Fibroblast of skin of right biceps (primary cell): ENCODE measurements at places on chromosomes 6 and 20.

- DNase-seq, result no peak
Measured at GRCh38 chr6:20976391-20976918, 442.2 kb downstream of the CDKAL1 start.

DNA sequence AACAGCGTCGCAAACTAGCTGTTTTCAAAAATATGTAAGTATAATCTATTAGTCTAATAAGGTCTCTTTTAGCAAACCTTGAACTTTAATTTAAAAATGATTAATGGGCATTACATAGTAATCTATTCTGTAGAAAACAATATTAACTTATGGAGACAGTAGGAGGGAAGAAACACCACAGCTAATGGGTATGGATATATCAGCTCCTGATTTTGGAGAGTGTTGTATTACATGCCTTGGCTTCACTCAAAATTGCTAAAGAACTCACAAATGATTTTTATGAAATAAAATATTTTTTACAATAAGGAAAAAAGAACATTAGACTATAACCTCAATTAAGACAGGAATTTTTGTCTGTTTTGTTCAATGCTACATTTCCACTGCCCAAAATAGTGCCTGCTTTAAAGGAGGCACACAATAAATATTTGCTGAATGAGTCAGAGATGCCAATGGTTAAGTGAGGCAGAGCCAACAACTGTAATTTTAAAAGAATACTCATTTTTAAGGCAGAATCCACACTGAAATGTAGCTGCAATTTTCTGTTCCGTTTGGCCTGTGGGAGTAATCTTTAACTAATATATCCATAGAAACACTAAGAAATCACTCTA is 15.7 kb downstream of the ATG5 start:
- DNase-seq, result peak; percentile 49

GRCh38 chr6:149566410-149567193 is 427 bp downstream of the GINM1 start:
- peak; percentile 28 for DNase-seq

DNA sequence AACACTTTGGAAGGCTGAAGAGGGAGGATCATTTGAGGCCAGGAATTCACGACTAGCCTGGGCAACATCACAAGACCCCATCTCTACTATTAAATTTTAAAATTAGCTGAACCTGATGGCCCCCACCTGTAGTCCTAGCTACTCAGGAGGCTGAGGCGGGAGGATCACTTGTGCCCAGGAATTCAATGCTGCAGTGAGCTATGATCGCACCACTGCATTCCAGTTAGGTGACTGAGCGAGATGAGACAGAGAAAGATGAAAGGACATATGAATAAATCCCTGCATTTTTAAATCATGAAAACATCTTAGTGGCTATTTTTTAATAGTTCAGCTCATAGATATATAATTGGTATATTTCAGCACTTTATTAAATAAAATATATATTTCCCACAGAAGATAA is 93.8 kb downstream of the GPR63 start:
- peak; percentile 2 for DNase-seq

DNA sequence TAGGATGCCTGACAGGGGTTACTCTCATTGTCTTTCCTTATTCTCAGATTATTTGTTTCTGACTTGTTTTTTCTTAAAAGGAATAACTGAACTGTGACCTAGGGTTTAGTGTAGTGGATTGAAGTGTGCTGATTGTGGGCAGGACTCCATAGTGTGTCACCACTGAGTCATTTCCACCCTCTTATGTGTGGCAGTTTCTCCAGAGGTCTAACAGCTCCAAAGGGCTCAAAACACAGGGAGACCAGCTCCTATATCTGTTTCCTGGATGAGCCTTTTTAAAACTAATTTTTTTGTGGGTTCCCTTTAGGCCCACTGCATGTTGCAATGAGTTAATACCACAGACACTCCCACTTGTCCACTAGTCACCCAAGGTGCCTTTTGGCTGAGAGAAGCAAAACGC is 951.1 kb upstream of the ADGRB3 start:
- DNase-seq, result peak; percentile 69

DNA sequence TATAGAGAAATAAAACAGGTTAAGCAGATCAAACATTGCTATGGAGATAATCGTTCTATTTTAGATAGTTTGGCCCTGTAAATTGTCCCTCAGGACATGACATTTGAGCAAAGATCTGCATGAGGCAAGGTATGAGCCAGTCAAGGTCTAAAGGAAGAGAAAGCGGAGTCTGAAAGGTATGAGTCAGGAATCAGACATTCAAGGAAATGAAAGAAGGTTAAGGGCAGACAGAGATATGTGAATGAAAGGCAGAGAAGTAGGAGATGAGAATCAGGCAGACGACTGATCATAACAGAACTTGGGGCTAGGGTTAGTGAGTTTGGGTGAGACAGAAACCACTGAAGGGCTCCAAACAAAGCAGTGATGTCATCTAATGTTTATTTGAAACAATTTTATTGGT is 775.8 kb downstream of the MAFB start:
- peak; percentile 24 for DNase-seq

- DNase-seq, result peak; percentile 66
Measured at GRCh38 chr6:31558631-31559500, 11.5 kb downstream of the NFKBIL1 start.

GRCh38 chr6:139029470-139030227 is 1.1 kb downstream of the ABRACL start:
- DNase-seq, result peak; percentile 30

DNA sequence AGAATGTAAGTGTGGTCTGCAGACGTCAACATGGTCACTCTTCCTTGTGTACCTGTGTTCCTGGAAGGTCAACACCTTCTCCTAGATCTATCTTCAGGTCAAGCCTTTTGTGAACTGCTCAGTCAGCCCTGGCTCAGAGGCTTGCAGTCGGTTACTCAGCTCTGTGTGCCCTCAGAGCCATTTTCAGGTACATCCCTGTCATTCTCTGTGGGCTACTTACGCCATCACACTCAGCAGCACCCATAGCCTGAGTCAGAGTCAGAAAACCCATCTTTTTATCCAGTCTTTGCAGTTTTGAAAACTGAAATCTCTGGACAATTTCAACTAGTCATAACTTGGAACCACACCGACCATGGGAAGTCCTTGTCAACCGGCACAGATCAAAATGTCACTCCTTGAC is 35.3 kb downstream of the TGM3 start:
- DNase-seq, result no peak

GRCh38 chr6:135951169-135951568 is 99.7 kb downstream of the PDE7B start:
- DNase-seq, result no peak

DNA sequence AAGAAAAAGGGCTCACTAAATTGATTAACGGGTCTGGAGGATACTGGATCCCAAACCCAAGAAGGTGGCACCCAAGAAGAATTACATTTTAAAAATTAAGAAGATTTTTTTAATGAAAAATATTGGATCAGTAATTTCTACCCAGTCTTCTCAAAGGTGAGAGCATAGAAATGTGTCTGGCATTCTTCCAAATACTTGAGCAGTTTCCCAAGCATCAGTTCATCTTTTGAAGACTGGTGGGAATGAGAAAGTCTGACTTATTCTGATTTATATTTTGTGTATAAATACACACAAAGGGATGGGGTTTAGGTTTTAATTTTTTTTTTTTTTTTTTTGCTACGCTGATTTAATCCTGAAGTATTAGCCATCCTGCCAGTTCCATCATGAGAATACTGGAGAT is 3.3 kb downstream of the MGME1 start:
- no peak for DNase-seq

DNA sequence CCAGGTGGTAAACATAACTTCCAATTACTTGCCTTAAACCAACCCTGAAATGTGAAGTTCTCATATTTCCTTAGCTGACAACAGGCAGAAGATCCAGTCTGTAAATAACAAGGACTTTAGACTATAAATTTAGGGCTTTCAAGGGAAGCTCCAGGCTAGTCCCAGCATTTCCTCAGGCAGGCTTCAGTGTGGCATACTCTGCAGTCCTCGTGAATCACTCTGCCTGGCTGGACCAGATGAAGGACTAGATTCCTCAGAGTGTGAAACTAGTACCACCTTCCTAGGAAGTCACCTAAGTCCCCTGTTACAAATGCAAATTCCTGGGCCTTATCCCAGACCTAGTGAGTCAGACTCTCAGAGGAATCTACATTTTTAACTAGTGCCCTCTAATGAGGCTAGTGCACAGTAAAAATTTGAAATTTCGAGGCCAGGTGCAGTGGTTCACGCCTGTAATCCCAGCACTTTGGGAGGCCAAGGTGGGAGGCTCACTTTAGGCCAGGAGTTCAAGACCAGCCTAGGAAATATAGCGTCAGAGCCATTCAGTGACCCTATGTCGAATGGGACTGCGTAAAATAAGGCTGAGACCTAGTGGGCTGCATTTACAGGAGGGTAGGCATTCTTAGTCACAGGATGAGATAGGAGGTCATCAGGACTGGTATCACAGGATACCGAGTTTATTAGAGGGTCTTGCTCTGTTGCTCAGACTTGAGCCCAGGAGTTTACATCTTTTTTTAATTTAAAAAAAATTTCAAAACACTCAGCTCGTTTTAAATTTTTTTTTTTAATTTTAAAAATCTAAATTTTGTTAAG is 279.6 kb upstream of the JARID2 start:
- peak; percentile 36 for DNase-seq

GRCh38 chr6:158868122-158868480 is 48.9 kb upstream of the EZR start:
- DNase-seq, result no peak

DNA sequence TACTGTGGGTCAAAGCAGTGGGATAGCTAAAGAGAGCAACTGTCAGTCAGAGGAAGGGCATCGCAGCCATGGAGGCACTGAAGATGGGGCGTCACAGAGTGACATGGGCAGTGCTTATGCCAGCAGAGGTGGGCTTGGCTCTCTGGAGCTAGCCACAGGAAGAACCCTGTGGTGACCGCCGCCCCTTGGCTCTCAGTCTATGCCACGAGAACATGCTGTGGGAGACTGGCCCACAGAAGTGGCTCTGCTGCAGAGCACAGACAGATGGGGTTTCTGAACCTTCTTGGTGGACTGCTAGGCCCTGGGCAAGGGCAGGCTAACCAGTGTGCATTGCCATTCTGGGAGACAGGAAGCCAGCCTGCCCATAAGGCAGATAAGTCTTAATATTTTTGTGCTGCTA is 290.0 kb upstream of the SUPT3H start:
- DNase-seq, result no peak

GRCh38 chr6:130825772-130826441 is 1.3 kb upstream of the SMLR1 start:
- DNase-seq, result no peak

DNA sequence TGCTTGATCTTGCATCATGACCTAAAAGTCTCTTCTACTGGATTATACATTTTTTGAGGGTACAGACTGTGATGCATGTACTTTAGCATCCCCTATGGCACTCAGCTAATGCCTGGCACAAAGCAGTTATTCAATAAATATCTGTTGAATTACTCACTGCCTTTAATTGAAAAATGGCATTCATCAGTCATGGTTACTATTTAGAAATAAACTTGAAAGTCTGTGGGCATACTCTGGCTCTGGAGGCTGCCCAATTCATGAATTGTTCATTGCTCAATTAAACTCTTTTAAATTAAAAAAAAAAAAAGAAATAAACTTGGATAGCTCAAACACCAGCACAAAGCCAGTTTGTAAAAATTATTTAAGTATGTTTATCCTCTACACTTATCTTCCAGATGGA is 40.0 kb downstream of the HEBP2 start:
- DNase-seq, result no peak

DNA sequence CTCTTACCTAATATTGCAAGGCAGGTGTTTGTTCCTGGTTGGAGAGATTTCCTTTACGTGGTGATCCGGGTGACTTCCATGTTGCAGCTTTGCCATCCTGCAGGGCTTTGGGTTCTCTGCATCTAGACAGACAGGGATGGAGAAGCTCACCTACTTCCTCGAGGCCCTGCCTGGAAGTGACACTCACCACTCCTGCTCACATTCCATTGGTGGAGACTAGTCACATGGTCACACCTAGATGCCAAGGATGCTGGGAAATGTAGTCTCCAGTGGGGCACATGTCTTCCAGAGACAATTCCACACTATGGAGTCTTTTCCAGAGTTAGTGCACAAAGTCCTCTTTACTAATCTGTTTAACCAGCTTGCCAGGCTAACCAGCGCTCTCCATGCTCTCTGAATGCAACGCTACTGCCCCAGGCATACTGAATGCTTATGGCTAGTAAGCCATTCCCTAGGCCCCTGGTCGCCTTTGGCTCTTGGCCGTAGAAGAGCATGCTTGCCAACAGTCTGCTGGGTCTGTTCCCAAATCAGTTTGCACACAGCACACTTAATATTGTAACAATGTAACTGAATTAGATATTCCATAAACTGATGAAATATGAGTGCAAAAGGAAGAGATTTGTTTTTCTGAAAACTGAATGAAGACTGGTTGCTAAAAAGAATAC is 6.7 kb upstream of the KCNK15 start:
- peak; percentile 73 for DNase-seq

DNA sequence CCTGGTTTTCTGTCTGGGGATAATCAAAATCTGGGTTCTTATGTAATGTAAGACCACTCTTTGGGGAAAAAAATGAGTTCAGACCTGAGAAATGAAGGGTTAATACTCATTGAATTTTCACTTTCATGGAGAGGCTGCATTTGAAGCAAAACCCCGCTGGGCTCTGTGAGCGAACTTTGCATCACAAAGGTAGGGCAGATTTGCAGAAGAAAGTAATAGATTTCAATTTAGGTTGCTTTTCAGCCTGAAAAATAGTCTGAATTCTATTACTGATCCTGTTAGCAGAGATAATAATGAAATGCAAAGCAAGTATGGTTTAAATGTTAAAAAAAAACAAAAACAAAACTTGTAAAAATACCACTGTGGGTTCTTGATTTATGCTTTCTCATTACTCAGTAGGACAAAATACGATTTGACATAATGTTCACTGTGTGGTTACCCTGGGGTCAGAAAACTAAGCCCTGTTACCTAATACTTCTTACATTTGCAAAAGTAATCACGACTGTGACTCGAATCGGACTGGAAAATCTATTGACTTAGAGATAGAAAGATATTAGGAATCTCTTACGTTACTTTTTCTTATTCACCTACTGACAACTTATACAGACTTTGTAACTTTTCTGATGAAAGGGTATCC is 72.2 kb downstream of the UST start:
- DNase-seq, result no peak

DNA sequence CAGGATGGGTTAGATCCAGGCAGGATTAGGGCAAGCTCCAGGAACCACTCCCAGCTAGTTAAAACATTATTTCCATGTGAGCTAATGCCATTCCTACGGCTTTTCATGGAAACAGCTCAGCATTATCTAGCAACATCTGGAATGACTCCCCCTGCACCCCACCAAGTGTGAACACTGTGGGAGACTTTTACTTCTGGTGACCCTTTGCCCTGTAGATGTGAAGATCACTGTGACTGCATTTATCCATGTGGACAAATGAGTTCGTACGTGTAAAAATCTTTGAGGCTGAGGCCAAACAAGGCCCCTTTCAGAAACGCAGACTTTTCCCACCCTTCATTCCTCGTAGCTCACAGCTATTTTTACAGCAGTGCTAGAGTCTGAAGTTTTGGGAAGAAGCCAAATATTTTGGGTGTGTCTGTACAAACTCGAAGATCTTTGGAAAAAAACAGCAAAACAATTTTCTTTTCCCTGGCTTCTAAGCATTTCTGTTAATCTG is 221.8 kb upstream of the SOX4 start:
- DNase-seq, result peak; percentile 60

GRCh38 chr20:23868321-23868720 is 11.2 kb downstream of the CST5 start:
- DNase-seq, result no peak
